ENCODE measurements at places on chromosomes 1 and 21. TPM values are rescaled to one million over a fixed set of nuclear protein-coding genes. Genes with fewer than 3 reads are reported as not detected.

Gene TSPAN1
- total RNA-seq: 229 TPM

- H3K27me3 ChIP-seq: no peaks in the 10 kb centered on the region
- no peak for DNase-seq
- H3K4me1 ChIP-seq: no peaks in the 10 kb centered on the region
Observed at GRCh38 chr1:45721207-45721606, 29.2 kb downstream of the IPP start.

Gene CLDN8
- 1.6 TPM for total RNA-seq

DNA sequence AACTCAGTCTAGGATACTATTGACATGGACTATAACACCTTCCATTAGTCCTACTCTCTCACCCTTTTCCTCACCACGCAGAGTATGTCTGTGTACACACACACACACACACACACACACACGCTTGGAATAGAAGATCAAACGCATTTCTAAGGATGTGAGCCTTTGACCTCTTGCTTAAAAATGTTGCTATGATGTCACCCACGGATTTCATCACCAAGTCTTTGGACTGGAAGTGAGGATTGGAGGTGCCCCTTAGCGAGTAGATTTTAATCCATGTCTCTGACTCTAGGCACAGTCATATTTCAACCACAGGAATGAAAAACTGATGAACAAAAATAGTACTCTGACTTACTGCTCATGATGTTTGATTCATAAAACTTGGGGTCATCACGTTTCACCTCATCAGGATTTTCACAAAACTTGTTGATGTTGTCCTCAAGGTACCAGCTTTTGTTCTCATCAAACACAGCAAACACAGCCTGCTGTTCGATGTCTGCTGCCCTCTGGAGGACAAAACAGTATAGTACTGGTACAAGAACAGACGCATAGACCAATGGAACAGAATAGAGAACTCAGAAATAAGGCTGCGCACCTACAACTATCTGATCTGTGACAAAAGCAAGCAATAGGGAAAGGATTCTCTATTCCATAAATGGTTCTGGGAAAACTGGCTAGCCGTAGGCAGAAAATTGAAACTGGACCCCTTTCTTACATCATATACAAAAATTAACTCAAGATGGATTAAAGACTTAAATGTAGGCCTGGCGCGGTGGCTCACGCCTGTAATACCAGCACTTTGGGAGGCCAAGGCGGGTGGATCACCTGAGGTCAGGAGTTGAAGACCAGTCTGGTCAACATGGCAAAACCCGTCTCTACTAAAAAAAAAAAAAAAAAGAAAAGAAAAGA, 39.9 kb downstream of the F5 start:
- no peak overlapping the region for H3K27ac ChIP-seq
- no peaks in the 10 kb centered on the region for H3K36me3 ChIP-seq
- H3K4me1 ChIP-seq: no peaks in the 10 kb centered on the region
- H3K27me3 ChIP-seq: no peaks in the 10 kb centered on the region

DNA sequence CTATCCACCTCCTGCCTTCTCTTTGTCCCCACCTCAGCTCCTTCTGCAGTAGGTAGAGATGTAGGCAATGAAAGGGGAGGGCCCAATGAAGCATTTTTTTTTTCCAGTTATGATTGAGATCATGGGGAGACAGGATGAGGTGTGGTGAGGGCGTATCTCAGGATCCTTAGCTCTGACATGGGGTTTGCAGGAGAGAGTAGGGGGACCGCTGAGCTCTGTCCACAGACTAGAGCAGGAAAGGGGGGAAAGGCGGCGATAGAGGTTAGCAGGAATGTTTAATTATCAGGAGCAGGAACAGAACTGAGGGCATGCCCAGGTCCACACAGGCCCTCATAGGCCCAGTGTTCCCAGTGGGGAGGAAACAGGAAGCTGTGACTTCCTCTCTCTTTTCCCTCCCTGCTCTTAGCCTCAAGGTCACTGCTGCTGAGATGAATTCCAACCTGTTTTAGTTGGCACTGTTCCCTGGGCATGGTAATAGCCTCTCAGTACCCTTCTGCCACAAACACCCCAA, 901 bp upstream of the RXFP4 start:
- peak overlapping the region; percentile 50 for H3K4me3 ChIP-seq
- peaks cover 53% of the 10 kb centered on the region for H3K4me1 ChIP-seq
- DNase-seq: no peak
- peak overlapping the region; percentile 96 for H3K27ac ChIP-seq
- H3K36me3 ChIP-seq: no peaks in the 10 kb centered on the region
- H3K27me3 ChIP-seq: no peaks in the 10 kb centered on the region

Gene ATP6V0B
- total RNA-seq: 218 TPM

DNA sequence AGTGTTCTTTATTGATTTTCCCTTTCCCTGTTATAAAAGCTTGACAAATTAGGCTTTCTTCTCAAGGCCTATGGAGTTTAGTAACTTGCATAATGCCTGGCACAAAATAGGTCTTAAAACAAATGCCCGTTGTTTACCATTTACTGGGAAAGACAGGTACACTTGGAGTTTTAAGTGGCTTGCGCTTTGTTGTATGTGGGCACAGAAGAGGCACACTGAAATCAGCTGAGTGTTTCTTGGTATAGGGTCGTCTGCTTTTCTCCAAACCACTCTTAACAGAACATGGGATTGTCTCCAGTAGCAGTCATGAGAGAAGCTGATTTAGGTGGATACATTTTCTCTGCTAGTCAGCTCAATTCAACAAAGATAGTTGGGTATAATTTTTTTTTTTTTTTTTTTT, 132.5 kb downstream of the SYT14 start:
- H3K36me3 ChIP-seq: no peaks in the 10 kb centered on the region
- H3K27me3 ChIP-seq: no peaks in the 10 kb centered on the region
- no peak overlapping the region for H3K27ac ChIP-seq
- DNase-seq: no peak

DNA sequence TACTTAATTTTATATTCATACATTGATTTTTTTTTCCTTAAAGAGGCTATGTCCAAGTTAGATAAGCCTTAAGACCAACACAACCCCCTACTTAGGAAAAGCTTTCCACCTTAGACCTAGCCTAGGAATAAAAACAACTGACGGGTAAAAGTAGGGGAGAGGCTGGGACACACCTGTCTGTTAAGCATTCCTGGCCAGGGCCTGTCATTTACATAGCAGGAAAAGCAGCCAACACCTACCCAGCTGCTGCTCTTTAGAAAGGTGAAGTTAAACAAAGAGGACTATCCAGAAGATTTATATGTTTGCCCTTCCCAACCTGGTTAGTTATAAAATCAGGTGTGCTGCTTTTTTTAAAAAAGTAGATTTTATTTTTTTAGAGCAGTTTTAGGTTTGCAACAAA, 29.1 kb upstream of the SAMD13 start:
- H3K4me3 ChIP-seq: no peak overlapping the region
- no peaks in the 10 kb centered on the region for H3K27me3 ChIP-seq
- no peaks in the 10 kb centered on the region for H3K36me3 ChIP-seq
- peak; percentile 84 for DNase-seq
- no peak overlapping the region for H3K27ac ChIP-seq

Gene PDIK1L
- total RNA-seq: 12.6 TPM

DNA sequence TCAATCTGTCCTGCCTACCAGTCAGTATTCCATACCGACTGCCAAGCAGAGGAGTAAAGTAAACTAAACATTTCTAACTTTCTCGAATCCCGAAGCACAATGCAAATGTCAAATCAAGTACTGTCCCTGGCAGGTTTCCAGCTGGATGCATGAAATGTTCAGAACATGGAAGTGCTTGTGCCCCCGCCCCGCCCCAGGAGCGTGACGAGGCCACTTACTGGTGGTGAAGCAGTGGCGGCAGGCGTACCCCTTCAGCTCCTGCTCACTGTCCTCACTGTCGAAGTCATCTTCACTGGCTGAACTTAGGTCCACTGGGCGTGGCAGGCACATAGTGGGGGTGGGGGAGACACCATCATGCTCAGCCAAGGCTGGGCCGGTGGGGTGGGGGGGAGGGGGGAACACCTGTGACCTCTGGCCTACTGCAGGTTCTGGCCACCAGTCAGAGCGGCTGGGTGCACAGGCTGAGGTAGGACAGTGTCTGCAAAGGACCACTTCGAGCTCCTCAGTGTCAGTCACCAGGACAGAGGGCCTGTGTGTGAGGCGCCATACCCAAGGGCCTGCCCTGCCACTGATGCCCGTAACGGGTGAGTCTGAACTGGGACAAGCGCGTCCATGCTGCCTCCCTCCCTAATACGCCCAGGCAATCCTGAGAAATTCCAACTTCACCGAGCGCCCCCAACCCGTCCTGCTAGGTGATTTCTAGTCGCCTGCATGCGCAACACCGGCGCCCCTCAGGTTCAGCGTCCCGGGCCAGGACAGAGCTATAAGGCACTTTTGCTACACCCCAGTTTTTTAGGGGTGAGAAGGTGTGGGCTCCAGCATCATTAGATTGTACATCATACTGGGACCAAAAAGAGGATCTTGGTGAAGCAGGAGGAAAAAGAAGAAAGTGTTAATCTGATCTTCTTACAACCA, 46.9 kb downstream of the SLC45A1 start:
- H3K4me3 ChIP-seq: no peak overlapping the region
- peaks cover 65% of the 10 kb centered on the region for H3K36me3 ChIP-seq
- no peaks in the 10 kb centered on the region for H3K27me3 ChIP-seq
- no peak for DNase-seq
- no peaks in the 10 kb centered on the region for H3K4me1 ChIP-seq
- peak overlapping the region; percentile 45 for H3K27ac ChIP-seq

Gene PLCH2
- total RNA-seq: 2.5 TPM

Gene CSMD2
- under 0.01 TPM for total RNA-seq

Gene PLA2G2F
- total RNA-seq: 0.35 TPM

DNA sequence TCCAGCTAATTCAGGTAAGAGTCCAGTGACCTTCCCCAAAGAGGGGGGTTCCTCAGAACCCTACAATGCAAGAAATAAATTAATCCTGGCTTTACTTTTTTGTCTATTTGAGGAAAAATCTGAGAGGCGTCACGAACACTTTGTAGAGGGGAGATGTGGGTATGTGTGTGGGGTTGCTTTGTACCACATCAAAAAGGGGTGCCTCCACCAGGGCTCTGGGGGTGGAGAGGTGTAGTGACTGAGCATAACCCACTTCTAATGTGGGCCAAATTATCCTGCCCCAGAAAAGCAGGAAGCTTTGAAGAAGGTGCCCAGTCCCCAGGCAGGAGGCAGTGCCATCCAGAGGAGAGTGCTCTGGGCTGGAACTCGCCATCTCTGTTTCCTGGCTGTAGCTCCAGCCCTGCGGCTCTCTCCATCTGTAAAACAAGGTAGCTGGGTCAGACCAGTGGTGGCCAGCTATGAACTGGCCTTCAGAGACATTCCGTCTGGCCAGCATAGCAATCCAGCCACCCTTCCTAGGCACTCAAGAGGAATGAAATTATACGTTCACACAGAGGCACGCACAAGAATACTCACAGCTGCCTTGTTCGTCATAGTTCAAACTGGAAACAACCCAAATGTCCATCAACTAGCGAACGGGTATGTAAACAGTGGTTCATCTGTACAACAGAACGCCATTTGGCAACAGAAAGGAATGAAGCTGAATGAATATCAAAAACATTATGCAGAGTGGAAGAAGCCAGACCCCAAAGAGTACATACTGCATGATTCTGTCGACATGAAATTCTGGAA, 45.4 kb upstream of the TNFRSF1B start:
- H3K36me3 ChIP-seq: no peaks in the 10 kb centered on the region
- no peaks in the 10 kb centered on the region for H3K27me3 ChIP-seq
- H3K27ac ChIP-seq: no peak overlapping the region
- H3K4me1 ChIP-seq: no peaks in the 10 kb centered on the region
- peak; percentile 10 for DNase-seq

- DNase-seq: no peak
- H3K27me3 ChIP-seq: no peaks in the 10 kb centered on the region
- H3K4me1 ChIP-seq: no peaks in the 10 kb centered on the region
- H3K4me3 ChIP-seq: no peak overlapping the region
- no peak overlapping the region for H3K27ac ChIP-seq
Observed at GRCh38 chr1:199422206-199422605, 605.3 kb upstream of the NR5A2 start.

Gene HENMT1
- total RNA-seq: 5.1 TPM

DNA sequence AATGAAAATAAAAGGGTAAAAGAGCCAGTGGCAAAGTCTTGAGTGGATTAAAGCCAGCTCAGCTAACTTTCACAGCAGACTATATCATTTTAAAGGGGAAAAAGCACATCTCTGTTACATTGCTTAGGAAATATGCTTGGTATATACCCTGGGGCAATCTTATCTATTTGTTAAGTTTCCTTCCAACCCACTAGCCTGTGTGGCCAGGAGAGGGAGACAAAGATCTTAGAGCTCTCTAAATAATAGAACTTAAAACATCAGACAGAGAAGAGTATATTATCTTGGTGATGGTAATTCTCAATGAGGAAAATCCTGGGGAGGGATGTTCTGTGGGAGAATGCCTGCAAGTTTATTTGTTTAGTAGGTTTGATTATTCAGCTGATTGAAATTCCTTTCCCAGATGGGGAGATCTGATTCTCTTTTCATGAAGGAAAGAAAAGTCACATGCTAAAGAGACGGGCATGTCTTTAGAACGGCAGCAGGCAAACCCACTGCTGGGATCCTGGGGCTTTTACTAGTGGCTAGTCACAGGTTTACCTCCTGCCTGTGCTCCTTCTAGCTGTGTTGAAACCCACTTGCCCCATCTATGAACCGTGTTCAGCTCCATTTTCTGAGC, 3.6 kb downstream of the KCNE2 start:
- H3K27me3 ChIP-seq: no peaks in the 10 kb centered on the region
- DNase-seq: no peak
- no peaks in the 10 kb centered on the region for H3K4me1 ChIP-seq
- H3K27ac ChIP-seq: no peak overlapping the region
- H3K36me3 ChIP-seq: no peaks in the 10 kb centered on the region

DNA sequence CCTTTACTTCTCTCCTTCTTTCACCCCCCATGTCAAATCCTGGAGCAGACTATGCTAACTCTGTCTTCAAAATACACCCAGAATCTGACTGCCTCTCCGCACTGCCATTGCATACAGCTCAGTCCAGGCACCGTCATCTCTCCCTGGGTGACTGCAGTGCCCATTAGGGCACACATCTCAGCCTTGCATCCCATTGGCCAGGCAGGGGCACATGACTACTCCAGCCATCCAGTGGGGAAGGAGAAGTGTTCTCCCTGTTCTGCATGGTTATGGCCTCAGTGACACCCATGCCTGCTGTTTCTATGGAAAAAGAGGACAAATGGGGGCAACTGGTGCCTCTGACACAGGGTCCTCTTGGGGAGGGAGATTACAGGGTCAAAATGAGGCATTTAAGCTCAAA, 270.5 kb downstream of the MATN1 start:
- no peak overlapping the region for H3K4me3 ChIP-seq
- H3K4me1 ChIP-seq: no peaks in the 10 kb centered on the region
- H3K27ac ChIP-seq: no peak overlapping the region
- no peaks in the 10 kb centered on the region for H3K36me3 ChIP-seq

Gene MANEAL
- total RNA-seq: 3.8 TPM

Gene S1PR1
- total RNA-seq: 27.2 TPM
